Body of pancreas (tissue), 4 donors: ENCODE measurements at places on chromosomes 12 and 14. TPM values are rescaled to one million over a fixed set of nuclear protein-coding genes. Genes with fewer than 3 reads are reported as not detected.
A peak's percentile ranks its signal among the peaks of the same experiment; 100 is the strongest.

DNA sequence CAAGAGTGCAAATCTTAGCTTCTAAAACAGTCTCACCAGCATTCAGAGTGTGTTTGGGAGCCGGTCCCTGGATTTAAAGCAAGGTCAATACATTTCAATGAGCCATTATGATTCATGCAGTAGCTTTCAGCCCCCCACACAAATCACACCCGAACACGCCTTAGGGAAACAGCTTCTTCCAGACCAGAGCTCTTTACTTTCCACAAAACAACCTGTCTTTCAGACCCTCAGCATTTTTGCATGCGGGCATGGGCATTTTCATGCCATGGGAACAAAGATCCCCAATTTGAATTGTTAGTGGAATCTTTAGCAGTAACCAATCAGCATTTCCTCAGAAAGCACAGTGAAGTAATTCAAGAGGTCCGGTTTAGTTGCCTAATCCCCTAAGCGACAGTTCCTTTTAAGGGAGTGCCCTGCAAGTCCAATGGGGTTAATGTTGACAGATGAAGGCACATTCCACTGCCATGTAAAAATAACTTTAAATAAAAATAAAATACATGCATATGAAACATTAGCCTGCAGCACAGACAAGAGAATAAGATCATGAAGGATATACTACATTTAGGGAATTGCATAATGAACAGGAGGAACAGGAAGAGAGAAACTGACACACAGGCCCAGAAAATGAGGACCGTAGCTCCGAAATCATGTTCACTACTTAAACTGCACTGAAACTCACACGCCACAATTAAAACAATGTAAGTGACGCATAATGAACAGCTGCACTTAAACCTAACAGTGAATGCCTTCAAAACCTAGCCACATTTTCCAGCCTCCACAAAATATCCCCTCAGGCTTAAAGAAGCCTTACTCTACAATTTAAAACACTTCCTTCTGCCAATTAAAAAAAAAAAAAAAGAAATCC is 4.0 kb downstream of the VPS37B start:
- peak overlapping the region; percentile 99 for H3K27ac ChIP-seq
- peaks cover 84% of the 10 kb centered on the region for H3K4me1 ChIP-seq
- H3K27me3 ChIP-seq: no peaks in the 10 kb centered on the region
- no peak for DNase-seq
- no peaks in the 10 kb centered on the region for H3K36me3 ChIP-seq

- peaks cover 8% of the 10 kb centered on the region for H3K4me1 ChIP-seq
- H3K27me3 ChIP-seq: no peaks in the 10 kb centered on the region
- no peaks in the 10 kb centered on the region for H3K36me3 ChIP-seq
Measured at GRCh38 chr12:51082561-51083125, 753 bp downstream of the CSRNP2 start.

- no peaks in the 10 kb centered on the region for H3K27me3 ChIP-seq
- H3K4me1 ChIP-seq: no peaks in the 10 kb centered on the region
- no peaks in the 10 kb centered on the region for H3K36me3 ChIP-seq
- H3K27ac ChIP-seq: no peak overlapping the region
- DNase-seq: no peak
- H3K4me3 ChIP-seq: no peak overlapping the region
Measured at GRCh38 chr12:43210485-43211192, 341.4 kb downstream of the ADAMTS20 start.

DNA sequence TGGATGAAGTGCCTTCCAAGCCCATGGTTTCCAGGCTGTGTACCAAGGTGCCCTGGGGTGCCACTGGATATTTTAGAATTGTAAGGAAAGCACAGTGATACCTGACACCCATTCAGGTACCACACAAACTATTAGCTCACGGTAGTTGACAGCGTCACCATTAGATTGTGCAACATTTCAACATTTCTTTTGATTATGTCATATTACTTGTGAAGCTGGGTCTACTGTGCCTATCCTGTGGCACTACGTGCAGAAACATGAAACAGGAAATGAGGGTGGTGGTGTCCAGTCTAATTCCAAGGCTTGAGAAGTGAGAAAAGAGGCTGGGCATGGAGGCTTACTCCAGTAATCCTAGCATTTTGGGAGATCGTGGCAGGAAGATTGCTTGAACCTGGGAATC is 75.5 kb upstream of the CPM start:
- no peaks in the 10 kb centered on the region for H3K36me3 ChIP-seq
- H3K4me1 ChIP-seq: no peaks in the 10 kb centered on the region
- no peak overlapping the region for H3K4me3 ChIP-seq
- no peak overlapping the region for H3K27ac ChIP-seq

ANGEL1 gene
- total RNA-seq: 44.2 TPM

EML5 gene
- 2.9 TPM for total RNA-seq

DNA sequence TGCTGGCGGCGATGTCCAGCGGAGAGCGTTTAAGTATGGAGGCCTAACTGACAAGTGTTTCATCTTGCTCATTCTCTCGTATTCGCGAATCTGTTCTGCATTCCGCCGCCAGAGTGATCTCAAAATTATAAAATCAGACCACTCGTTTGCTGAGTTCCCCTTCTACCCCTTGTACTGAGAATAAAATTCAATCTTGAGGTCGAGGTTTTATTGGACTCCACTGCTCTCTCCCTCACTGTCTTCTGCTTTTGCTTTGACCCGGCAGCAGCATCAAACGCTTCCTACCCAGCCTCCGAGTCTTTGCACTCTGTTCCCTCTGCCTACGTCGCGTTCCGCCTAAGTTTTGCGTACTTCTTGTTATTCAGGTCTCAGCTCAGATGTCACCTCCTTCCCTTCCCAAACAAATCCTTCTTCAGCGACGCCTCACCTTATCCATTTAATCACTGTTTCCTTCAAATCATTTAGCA is 462 bp downstream of the KNTC1 start:
- H3K27me3 ChIP-seq: no peaks in the 10 kb centered on the region
- H3K36me3 ChIP-seq: no peaks in the 10 kb centered on the region
- H3K4me3 ChIP-seq: peak overlapping the region; percentile 13
- peak overlapping the region; percentile 63 for H3K27ac ChIP-seq
- no peak for DNase-seq
- peaks cover 39% of the 10 kb centered on the region for H3K4me1 ChIP-seq

GRCh38 chr12:24719293-24719721 is 229.6 kb downstream of the BCAT1 start:
- no peak overlapping the region for H3K27ac ChIP-seq
- no peak for DNase-seq
- H3K4me1 ChIP-seq: no peaks in the 10 kb centered on the region
- no peaks in the 10 kb centered on the region for H3K36me3 ChIP-seq

GRCh38 chr14:69715725-69716477 is 51.0 kb upstream of the SRSF5 start:
- H3K4me1 ChIP-seq: peaks cover 40% of the 10 kb centered on the region
- H3K4me3 ChIP-seq: no peak overlapping the region
- no peak overlapping the region for H3K27ac ChIP-seq
- no peaks in the 10 kb centered on the region for H3K27me3 ChIP-seq

MOK gene
- total RNA-seq: 18.5 TPM

- no peak overlapping the region for H3K4me3 ChIP-seq
- no peaks in the 10 kb centered on the region for H3K27me3 ChIP-seq
- H3K36me3 ChIP-seq: no peaks in the 10 kb centered on the region
- no peak for DNase-seq
- no peak overlapping the region for H3K27ac ChIP-seq
- peaks cover 12% of the 10 kb centered on the region for H3K4me1 ChIP-seq
Measured at GRCh38 chr12:110745542-110746284, 3.0 kb upstream of the PPP1CC start.

HOXC10 gene
- total RNA-seq: not detected

GRCh38 chr14:73465823-73466532 is 7.6 kb upstream of the NUMB start:
- no peaks in the 10 kb centered on the region for H3K36me3 ChIP-seq
- peaks cover 27% of the 10 kb centered on the region for H3K4me1 ChIP-seq
- no peak overlapping the region for H3K27ac ChIP-seq
- DNase-seq: no peak
- H3K4me3 ChIP-seq: no peak overlapping the region

SLC38A1 gene
- 18.5 TPM for total RNA-seq

E2F7 gene
- total RNA-seq: not detected
